ENCODE measurements at places on chromosomes 11 and 22.
A peak's percentile ranks its signal among the peaks of the same experiment; 100 is the strongest.

- DNase-seq: no peak
Measured at GRCh38 chr11:70397336-70397982, 870 bp upstream of the CTTN start.

- DNase-seq: no peak
Measured at GRCh38 chr11:127362754-127363308, 362.3 kb upstream of the KIRREL3 start.

DNA sequence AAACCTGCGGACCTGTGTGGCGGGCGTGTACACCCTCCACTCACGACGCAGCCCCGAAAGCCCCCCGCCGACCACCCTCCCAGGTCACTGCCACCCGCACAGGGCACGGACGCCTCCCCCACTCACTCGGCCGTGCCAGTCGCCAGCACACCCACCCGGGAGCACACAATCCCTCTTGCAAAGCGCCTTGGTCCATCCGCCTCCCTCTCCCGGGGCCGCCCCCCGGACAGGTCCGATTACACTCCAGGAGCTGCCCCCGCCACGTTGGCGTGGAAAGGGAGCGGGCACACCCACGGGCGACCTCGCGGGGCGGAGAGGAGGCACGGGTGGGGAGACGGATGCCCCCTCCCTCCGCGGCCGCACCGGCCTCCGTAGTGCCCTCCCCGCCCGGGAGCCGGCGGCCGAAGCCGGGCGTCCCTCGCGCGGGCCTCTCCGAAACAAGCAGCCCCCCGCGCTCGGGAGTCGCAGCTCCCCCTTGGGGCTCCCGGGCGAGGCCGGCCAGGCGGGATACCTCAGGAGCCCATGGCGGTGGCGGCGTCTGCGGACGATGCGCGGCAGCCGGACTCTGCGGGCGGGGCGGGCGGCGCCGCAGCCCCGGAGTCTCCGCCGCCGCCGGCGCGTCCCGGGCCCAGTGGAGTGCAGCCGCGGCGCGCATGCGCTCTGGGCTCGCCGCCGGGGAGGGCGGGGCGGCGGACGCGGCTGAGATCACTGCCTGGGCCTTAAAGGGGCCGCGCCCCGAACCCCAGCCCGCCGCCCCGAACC, at the start of gene TMEM184B:
TSS of gene TMEM184B (minus strand) at position 638 of the 762 bp plus-strand sequence. CDS start 25,049 bp downstream, outside the sequence.
- no peak for DNase-seq

- no peak for DNase-seq
Measured at GRCh38 chr22:37632174-37633088, 7.0 kb upstream of the SH3BP1 start.

DNA sequence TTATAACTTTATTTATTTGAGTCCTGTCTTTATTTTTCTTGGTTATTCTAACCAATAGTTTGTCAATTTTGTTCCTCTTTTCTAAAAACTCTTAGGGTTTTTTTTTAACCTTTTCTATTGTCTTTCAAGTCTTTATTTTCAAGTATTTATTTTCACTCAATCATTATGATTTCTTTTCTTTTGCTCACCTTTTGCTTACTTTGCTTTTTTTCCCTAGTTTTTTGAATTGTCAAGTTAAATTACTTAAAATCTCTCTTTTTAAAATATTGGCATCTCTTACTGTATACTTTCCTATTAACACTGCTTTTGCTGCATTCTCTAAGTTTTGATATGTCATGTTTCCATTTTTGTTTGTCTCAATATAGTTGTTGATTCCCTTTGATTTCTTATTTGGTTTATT, 396.8 kb upstream of the CCDC179 start:
- DNase-seq: no peak

GRCh38 chr11:74751303-74751702, 2.7 kb downstream of the RNF169 start:
- DNase-seq: no peak

GRCh38 chr11:42257534-42257933, 798.1 kb upstream of the LRRC4C start:
- no peak for DNase-seq

GRCh38 chr11:91795139-91795887, 429.3 kb upstream of the FAT3 start:
- DNase-seq: no peak

- DNase-seq: no peak
Measured at GRCh38 chr11:87228820-87229219, 191.1 kb downstream of the TMEM135 start.

DNA sequence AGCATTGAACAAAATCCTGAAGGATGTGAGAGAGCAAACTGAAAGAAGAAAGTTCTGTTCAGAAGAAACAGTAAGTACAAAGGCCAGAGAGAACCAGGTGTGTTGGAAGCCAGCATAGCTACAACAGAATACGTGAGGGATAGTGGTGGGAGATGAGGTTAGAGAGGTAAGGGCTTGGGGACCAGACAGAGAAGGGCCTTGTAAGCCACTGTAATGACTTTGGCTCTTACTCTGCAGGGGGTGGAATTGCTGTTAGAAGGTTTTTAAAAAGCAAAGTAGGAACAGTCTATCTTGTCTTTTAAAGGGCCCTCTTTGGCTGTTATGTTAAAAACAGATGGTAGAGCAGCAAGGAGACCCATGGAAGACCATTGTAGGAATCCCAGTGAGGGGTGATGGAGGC, 4.2 kb downstream of the PRRG4 start:
- DNase-seq: no peak

DNA sequence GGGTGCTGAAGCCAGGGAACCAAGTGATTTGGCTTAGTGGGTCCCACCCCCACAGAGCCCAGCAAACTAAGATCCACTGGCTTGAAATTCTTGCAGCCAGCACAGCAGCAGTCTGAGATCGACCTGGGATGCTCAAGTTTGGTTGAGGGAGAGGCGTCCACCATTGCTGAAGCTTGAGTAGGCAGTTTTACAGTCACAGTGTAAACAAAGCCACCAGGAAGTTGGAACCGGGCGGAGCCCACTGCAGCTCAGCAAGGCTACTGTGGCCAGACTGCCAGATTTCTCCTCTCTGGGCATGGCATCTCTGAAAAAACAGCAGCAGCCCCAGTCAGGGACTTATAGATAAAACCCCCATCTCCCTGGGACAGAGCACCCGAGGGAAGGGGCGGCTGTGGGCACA, 424.1 kb upstream of the TENM4 start:
- DNase-seq: peak; percentile 65

DNA sequence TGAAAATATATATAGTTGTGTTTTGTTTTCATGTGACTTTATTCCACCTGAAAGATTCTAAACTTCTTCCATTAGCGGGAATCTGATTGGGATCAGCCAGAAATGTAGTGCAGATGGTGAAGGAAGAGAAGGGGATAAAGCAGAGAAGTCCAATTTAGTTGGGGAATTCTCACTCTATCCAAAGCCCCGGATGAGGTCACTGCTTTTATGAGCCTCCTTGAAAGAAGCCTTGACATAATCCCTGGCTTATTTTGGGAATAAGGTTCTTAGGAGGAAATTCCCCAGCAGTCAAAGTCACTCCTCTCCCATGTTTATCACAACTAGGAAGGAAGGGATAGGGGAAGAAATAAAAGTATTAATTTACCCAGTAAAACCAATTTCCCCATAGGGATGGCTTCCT, 41.1 kb downstream of the OSBP start:
- no peak for DNase-seq

DNA sequence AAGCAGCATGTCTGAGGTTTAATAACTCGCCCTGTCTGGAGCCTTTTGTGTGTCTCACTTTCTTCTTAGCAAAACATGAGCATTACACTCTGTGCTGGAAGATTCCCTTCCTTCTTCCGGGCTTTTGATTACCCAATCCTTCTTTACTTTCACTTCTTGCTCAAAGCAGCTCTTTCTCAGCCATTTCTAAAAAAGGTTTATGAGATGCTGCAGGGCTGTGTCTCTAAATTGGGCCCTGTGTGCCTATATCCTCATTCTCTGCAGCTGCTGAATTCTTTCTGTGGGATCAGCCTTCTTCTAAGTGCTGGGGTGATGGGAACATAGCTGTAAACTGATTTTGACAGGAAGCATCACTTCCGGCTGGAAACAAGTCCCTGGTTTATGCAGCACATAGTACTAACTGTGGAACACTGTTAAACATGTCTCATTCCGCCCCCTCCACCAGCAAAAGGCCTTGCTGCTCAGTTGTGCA, 71.8 kb downstream of the PIWIL4 start:
- DNase-seq: no peak

DNA sequence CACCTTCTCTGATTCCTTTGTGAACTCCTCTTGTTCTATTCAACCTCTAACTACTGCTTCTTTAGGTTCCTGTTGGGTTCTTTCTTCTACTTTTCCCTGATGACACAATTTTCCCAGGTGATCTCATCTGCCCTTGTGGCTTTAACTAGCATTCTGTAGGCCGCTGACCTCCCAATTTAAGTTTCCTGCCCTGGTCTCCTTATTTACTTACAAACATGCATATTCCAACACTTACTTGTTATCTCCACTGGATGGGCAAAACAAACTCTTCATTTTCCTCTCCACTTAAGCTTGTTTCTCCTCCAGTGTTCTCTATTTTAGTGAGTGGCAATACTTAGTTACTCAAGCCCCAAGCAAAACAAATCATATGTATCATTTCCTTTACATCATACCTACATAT, 734.5 kb downstream of the METTL15 start:
- no peak for DNase-seq

DNA sequence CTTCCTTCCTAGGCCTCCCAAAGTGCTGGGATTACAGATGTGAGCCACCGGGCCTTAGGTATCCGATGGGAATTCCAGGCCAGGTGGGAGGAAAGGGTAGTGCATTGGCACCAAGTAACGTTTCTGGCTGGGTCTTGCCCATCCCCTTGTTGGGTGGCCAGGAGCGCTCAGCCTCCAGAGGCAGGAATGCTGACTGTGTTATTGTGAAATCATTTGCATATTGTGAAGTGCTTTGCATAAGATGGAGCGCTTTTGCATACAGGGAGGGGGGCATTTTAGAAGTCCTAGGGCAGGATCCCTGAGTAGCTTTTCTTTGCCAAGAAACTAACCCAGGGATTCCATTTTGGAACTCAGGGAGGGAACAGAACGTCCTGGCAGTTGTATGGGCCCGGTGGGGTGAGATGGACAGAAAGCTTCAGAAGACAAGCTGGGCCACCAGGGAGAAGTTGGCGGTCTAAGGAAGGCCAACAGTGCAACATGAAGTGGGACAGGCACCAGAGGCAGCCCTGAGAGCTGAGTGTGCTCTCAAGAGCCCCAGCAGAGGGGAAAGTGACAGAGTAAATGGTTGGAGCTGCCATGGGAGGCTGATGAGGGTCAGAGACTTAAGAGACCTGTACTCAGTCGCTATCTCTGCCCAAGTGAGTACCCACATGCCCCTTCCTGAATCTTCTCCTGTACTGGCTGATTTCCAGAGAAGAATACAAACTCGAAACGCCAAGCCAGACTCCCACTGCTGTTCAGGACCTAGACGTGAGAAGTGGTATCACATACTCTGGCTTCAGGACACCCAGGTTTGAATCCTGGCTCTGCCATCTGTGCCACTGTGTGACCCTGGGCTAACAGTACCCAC, 1.3 kb upstream of the SLC39A13 start:
- DNase-seq: no peak

GRCh38 chr22:17896586-17896985, 122.3 kb upstream of the BID start:
- no peak for DNase-seq

DNA sequence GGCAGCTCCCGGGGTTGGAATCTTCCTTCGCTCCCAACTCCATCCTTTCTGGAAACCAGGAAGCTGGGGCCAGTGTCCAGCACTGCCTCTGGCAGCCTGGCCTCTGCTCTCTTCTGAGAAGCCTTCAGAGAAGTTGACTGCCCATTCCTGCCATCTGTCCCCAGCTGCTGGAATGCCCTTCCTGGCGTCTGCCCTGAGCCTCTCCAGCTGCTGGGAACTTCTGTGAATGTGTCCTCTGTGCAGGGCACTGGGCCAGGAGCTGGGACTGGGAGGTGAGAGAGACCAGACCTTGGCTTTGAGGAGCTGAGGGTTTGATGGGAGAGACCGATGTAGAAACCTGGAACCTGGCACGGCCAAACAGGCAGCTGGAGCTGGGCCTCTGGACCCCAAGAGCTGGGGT, 5.9 kb upstream of the SOX10 start:
- DNase-seq: no peak

- DNase-seq: no peak
Measured at GRCh38 chr11:67396587-67397389, 4.9 kb downstream of the PPP1CA start.

GRCh38 chr11:20207781-20208621, 47.7 kb upstream of the DBX1 start:
- no peak for DNase-seq

DNA sequence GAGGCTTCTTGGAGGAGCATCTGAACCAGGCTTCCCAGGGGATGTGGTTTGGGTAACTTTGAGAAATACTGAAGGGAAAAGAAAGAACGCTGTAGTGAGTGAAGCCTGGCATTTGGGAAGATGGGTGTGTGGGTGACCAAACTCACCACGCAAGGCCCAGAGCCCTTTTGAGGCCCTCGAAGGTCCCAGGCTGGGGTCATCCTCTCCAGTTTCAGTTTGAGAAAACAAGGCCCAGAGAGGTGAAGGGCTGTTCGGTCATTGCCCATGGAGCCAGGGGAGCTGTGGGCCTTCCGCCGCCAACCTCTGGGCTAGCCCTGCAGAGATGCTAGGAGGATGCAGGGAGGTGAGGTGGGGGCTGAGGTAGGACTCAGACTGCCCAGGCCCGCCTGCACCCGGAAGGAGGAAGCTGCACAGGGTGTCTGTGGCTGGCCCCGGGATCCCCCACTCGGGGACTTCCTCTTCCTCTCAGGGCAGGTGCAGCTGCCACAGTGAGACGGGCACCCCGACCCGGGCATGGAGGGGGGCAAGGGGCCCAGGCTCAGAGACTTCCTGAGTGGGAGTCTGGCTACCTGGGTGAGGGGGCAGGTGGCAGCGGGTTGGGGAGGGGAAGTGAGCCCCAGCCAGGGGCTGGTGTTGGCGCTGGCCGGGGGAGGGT, at the start of gene CCDC88B:
TSS of gene CCDC88B (plus strand) at position 451 of the 655 bp plus-strand sequence. CDS start at position 514, 63 bp downstream.
- no peak for DNase-seq

DNA sequence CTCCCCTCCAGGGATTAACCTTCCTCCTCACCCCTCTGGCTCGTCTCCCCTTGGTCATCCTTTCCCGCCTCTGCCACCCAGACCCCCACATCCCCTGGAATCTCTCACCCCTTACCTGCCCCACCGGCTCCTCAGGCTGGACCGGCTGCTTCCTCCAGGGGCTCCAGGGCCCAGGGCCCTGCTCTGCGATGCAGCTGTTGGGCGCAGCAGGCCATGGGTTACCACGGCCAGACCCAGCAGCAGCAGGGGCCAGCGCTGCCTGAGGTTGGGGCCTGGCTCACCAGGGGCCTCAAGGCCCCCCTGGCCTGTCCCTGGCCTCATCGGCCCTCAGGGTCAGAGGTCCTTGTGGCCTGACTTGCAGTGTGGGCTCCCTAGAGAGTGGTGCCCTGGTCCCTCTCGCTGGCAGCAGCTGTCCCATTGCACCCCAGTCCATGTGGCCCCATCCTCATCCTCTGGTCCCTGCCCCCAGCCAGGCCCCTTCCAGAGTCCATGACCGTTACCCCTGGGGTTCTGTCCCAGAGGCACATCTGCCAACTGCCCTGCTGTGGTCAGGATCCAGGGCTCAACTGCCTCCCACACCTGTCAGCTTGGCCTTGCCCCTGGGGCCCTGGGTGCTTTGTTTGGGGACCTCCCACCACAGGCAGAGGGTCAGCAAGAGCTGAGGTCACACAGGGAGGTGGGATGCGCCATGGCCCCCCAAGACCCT, at the start of gene IGLL1:
TSS of gene IGLL1 (minus strand) at position 421 of the 706 bp plus-strand sequence. CDS start at position 321, 100 bp downstream.
- DNase-seq: no peak

GRCh38 chr11:57308426-57309060, 16.2 kb downstream of the TNKS1BP1 start:
- no peak for DNase-seq

GRCh38 chr11:130691581-130691980, 224.7 kb downstream of the SNX19 start:
- no peak for DNase-seq
